ENCODE measurements at places on chromosomes 6 and 20. TPM values are rescaled to one million over a fixed set of nuclear protein-coding genes. Genes with fewer than 3 reads are reported as not detected.
A peak's percentile ranks its signal among the peaks of the same experiment; 100 is the strongest.

Gene DYNLRB1
- 166 TPM for total RNA-seq

Gene SIM1
- not detected for total RNA-seq

DNA sequence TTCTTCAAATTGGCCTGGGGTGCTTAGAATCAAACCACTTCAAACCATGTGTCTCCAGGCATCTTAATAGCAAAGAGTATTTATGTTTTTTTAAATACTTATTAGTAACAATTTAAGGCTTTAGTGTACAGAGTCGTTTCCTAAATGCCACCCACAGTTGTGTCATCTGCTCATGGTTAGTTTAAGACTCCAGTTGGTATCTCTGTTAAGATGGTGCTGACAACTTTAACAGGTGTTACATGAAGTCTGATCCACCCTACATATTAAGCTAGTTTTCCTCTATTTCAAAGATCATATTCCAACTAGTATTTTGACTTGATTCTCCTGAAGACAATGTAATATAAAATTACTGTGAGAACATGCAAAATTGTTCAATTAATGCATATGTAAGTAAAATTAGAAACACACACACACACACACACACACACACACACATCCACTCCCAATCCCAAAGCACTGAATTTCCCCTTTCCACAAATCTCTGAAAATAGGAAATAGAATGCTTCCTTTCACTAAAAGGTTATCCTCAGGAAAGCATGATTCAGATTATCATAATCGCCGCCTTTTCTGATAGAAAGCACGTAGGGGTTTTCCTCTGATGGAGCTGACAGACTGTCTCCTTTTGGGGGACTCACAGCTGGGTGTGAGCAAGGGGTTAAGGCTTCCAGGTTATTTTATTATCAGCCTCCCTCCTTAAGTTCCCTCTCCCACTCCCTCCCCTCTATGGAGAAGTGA lies 10.5 kb downstream of the CNKSR3 start:
- H3K4me3 ChIP-seq = no peak overlapping the region
- no peaks in the 10 kb centered on the region for H3K27me3 ChIP-seq
- peak overlapping the region; percentile 20 for H3K27ac ChIP-seq
- H3K36me3 ChIP-seq = no peaks in the 10 kb centered on the region
- H3K4me1 ChIP-seq = peaks cover 52% of the 10 kb centered on the region

- no peak for DNase-seq
- no peaks in the 10 kb centered on the region for H3K4me1 ChIP-seq
- no peaks in the 10 kb centered on the region for H3K27me3 ChIP-seq
- no peak overlapping the region for H3K4me3 ChIP-seq
- H3K36me3 ChIP-seq = no peaks in the 10 kb centered on the region
- H3K27ac ChIP-seq = no peak overlapping the region
Measured at GRCh38 chr6:33339193-33339592, 21.6 kb upstream of the ZBTB22 start.

DNA sequence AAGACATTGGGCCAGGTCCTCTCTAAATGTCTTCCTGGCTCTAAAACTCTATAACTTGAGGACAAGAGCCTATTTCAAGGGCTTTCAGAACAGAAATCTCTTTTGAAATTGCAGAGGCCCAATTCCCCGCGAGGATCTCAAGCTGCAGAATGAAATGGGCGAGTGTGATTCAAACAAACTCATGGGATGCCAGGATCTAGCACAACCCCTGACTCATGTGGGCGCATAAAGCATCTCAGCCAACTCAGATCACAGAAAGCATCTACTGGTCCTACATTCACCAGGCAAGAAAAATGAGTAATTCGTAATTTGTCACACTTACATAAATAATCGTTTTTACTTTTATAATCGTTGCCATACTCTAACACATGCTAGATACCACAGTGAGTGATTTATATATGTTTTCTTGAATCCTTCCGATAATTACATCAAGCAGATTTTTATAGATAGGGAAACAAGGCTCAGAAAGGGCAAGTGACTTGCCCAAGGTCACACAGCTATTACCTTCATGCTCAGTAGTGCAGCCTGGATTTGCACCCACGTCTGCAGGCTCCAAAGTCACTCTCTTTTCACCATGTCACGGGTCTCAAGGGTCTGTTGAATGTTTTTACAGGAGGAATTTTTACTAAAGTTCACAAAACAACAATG lies 26.2 kb downstream of the FOXF2 start:
- peaks cover 96% of the 10 kb centered on the region for H3K27me3 ChIP-seq
- no peak overlapping the region for H3K4me3 ChIP-seq
- H3K4me1 ChIP-seq = no peaks in the 10 kb centered on the region
- H3K36me3 ChIP-seq = no peaks in the 10 kb centered on the region

DNA sequence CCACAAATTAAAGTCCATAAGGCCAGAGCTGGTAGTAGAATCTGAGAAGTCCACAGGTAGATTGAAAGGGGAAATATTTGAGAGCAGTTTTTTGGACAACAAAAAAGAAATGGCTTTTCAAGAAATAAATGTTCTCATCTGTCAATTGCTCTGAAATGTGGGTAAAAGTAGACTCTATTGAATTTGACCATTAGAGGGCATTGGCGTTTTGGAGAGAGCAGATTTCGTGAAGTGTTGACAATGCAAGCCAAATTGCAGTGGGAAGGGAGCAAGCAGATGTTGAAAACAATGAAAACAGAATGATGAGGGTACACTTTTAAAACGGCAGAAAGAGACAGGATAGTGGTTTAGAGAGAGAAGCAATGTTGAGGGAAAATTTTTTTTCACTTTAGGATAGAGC lies 149.1 kb upstream of the FAM83B start:
- no peaks in the 10 kb centered on the region for H3K27me3 ChIP-seq
- DNase-seq = no peak
- H3K4me1 ChIP-seq = no peaks in the 10 kb centered on the region
- no peaks in the 10 kb centered on the region for H3K36me3 ChIP-seq

DNA sequence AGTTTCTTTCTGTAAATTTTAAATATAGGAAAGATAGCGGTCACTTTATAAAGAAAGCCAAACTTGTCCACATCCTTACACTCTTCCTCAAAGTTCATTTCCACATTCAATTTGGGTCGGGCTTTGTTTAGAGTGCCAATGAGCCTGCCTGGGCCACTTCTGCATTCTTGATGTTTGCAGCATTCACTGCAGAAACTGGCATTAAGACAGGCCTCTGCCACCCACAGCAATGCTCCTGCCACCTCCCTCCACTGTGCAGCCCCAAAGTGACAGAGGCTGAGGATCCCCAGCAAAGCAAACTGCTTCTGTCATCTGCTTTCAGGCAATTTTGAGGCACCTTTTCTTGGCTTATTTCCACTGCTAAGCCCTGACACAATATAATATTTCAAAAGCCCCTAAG lies 61.2 kb downstream of the TNFAIP3 start:
- H3K4me3 ChIP-seq = no peak overlapping the region
- DNase-seq = no peak
- H3K36me3 ChIP-seq = no peaks in the 10 kb centered on the region
- H3K27ac ChIP-seq = no peak overlapping the region
- H3K4me1 ChIP-seq = peaks cover 9% of the 10 kb centered on the region

DNA sequence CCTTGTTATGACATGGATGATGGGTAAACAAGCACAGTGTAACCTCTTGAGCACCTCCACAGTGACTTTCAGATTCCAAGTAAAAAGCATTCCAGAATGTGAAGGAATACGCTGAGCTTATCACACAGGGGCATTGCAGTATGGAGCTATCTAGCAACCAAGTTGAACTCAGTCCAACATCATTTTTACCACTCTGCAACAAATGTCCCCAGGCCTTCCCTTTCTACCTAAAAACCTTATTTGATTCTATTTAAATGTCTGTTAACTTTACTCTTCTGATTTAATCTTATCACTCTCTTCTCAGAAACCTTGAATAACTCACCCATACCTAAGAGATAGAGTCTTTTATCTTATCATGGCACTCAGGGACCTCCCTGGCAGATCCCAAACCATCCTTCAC lies 195.8 kb upstream of the CDYL start:
- no peaks in the 10 kb centered on the region for H3K27me3 ChIP-seq
- H3K36me3 ChIP-seq = no peaks in the 10 kb centered on the region
- no peak overlapping the region for H3K27ac ChIP-seq
- no peak for DNase-seq

DNA sequence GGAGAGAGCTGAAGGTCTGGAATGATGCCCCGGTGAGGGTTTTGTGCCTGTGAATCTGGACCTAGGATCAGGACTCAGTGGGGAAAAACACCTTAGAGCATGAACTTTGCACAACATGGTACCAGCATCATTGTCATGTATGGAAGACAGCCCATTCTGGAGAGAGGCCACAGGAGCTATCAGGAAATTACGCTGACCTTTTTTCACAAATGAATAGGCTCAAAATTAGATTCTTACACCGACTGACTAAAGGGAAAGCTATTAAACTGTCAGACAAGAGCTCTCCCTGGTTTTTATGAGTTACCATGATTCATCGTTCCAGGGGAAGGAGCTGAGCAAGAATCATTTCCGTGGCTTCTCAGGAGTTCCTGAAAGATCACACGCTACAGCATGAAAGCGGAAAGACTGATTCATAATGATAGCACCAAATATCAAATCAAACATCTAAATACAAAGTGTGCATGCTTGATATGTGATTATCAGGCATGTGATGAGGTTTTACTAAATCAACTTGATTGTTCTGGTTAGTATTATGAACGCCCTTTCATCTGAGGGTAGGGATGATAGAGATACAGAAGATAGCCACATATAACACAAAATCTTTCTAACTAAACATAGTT lies 224.9 kb upstream of the SMLR1 start:
- no peak overlapping the region for H3K4me3 ChIP-seq
- H3K36me3 ChIP-seq = no peaks in the 10 kb centered on the region
- no peak for DNase-seq
- H3K4me1 ChIP-seq = no peaks in the 10 kb centered on the region
- H3K27ac ChIP-seq = no peak overlapping the region
